ENCODE measurements at places on chromosomes 16 and 17.

DNA sequence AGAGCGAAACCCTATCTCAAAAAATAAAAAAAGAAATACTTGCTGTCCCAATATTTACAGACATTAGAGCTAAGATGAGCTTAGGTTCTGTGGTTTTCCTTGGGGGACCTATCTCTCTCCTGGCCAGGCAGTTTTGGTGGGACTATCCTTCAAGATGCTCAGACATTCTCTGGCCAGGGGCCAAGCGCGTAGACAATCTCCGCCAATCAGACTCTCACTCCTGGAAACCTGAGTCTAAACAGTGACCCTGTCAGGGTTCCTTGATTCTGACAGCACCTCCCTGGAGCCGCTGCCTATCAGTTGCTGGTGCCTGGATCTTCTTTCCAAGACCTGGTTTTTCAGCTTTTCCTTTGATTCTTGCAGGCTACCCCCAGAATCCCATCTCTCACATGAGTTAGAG lies 45.6 kb downstream of the EMP2 start:
- DNase-seq: no peak

GRCh38 chr17:50511058-50511457 lies 2.8 kb downstream of the MYCBPAP start:
- DNase-seq: peak; percentile 91

DNA sequence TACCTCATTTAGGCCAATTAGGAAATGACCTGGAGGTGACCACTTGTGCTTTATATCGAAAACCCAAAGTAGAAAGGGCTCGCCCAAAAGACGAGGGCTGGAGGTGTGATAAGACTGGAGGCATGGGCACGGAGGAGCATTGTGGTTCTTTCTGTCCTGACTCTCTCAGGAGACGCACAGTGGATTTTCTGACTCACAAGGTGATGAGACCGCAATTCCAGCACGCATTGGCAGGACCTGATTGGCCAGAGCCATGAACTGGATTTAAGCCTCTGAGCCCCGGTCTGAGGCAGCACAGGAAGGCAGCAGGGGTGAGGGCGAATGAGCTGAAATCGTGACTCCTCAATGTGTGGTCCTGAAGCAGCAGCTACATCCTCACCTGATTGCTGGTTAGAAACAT lies 559.1 kb upstream of the SALL1 start:
- no peak for DNase-seq

DNA sequence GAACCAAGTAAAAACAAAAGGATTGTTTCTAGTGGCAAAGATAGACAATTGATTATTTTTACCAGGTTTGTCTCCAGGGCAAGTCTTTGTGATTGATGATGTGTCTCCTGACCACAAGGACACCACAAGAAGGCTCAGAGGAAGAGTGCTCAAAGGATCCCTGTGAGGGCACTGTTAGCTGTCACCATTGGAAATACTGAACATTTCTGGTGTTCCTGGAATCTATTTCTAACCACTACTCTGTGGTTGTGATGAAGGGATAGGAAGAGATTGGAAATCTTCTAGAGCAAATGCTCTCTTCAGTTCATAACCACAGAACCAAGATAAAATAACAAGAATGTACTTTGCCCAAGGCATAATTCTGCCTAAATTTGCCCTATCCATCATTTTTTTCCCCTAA lies 15.3 kb downstream of the RNF43 start:
- DNase-seq: peak; percentile 66

DNA sequence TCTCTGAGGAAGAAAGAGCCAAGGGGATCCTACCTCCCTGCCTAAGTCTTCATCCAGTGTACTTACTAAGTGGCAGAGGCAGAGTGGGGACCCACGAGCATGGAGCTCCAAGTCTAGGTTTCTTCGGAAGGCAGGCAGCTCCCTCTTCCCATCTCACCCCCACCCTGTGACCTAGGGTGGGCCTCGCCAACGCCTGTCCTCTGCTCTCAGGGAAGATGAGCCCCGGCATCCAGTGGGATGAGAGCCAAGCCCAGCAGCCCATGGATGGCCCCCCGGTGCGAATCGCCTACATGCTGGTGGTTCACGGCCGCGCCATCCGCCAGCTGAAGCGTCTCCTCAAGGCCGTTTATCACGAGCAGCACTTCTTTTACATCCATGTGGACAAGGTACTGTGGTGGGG lies 8.3 kb downstream of the XYLT2 start:
- no peak for DNase-seq

DNA sequence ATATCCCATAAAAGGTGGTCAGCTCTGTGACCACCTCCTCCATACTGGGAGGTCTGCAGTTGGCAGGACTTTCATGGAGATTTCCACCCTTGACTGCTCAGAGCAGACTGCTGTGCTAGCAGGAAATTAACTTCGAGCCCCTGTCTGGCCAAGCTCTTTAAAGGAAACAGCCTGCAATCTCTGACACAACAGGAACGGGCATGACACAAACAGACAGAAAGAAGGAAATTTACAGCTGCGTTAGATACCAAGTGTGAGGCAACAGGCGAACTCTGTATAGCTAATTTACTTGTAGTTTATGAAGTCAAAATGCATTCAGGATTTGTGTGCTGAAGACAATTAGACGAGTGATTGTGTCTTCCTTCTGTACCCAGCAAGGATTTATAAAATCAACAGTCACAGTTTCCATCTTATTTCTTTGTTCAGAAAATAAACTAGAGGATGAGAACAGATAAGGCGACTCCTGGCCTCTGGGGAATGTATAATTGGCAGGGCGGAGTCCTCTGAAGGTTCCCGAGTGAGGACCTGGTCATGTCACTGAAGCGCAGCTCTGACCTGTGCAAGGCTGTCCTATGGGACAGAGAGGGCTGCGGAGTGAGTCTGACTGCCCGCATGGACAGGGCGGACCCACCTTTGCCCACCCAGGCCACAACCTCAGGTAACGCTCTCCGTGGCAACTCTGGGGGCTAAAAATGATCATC lies 16.1 kb downstream of the WIPI1 start:
- no peak for DNase-seq

- DNase-seq: no peak
Observed at GRCh38 chr17:39627047-39627711, 427 bp downstream of the PPP1R1B start.

DNA sequence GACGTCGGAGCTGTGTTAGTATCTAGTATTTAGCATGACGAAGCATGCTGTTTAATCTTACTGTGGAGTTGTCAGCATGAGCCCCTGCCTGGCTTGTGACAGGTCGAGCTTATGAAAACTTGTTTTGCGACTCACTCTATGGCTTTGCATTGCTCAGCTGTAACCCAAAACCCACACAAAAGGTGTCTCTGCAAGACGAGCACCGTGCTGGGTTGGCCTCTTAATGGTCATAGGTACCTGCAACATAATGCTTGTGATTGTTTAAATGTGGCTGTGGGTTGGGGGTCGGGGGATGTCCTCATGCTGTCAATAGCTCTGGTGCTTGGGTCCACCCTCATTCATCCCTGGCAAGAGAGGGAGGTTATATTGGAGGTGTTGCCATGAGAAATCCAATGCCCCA lies 5.4 kb downstream of the NTN1 start:
- no peak for DNase-seq

GRCh38 chr16:57938936-57939871 lies 31.7 kb downstream of the CNGB1 start:
- DNase-seq: no peak

DNA sequence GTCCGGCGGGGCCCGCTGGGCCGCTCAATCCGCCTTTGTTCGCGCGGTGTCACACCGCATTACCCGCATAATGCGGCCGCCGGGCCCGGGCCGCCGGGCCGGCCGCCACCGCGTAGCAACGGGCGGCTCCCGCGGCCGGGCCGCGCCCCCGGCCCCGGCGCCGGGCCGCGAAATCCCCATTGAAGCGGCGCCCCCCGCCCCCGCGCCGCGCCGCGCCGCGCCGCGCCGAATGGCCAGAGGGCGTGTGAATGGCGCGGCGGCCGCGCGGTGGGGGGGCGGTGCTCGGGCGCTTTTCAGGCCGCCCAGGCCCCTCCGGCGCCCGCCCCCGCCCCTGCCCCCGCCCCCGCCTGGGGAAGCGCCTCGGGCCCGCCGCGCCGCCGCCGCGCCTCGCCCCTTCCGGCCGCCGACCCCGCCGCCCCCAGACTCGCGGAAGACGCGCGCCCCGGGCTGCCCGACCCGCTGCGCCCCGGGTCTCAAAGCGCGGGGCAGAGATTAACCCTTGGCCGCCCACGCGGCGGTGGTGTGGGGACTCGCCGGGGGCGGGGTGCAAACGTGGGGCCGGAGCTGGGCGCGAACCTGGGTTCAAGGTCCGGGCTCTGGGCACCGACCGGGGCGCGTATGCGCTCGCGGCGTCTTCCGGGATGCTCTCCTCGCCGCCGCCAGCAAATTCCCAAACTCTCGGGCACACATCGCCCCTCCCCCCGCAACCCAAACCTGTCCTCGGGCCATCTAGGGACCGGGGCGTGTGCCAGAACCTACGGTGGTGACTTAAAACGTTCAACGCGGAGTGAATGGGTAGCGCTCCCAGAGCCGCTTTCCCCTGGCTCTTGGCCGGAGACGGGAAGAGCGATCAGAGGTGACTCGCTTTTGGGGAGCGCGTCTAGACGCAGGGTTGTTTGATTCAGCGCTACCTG lies 46.7 kb downstream of the WNT3 start:
- DNase-seq: peak; percentile 70

DNA sequence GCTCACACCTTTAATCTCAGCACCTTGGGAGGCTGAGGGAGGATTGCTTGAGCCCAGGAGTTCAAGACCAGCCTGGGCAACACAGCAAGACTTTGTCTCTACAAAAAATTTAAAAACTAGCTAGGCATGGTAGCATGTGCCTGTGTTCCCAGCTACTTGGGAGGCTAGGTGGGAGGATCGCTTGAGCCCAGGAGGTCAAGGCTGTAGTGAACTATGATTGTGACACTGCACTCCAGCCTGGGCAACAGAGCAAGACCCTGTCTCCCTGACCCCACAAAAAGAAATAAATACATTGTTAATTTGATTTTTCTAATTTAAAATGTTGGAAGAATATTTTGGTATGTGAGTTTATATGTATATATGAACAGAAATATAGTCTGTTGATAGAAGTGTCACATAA lies 22.4 kb upstream of the PHAF1 start:
- no peak for DNase-seq

DNA sequence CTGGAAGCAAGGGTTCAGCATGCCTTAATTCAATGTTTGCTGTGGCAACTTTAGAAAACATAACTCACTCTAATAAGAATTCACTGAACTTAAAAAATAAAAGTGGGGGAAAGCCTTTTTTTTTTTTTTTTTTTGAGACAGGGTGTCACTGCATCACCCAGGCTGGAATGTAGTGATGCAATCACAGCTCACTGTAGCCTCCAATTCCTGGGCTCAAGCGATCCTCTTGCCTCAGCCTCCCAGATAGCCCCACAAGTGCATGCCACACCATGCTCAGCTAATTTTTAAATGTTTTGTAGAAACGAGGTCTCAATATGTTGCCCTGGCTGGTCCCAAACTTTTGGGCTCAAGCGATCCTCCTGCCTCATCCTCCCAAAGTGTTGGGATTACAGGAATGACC lies 243.9 kb downstream of the PARN start:
- no peak for DNase-seq

- DNase-seq: no peak
Observed at GRCh38 chr17:37054894-37055293, 106.1 kb downstream of the AATF start.

GRCh38 chr17:69555056-69555455 lies 140.6 kb downstream of the MAP2K6 start:
- no peak for DNase-seq

DNA sequence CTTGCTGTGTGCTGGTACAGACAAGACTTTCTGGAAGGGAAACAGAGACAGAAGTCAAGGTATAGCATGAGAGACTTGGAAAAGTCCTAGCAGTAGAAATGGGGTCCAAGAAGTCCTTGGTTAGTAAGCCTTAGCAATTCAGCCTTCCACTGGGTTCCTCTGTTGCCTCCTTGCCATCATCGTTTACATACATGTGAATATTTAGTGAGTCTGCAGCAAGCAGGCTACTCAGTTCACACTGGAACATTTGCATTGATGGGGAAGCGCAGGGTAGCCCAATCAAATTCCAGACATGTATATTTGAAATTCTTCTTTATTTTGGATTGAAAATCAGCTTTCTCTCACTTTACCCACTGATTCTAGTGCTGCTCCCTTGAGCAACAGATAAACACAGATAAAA lies 27.1 kb downstream of the LIMD2 start:
- DNase-seq: no peak

DNA sequence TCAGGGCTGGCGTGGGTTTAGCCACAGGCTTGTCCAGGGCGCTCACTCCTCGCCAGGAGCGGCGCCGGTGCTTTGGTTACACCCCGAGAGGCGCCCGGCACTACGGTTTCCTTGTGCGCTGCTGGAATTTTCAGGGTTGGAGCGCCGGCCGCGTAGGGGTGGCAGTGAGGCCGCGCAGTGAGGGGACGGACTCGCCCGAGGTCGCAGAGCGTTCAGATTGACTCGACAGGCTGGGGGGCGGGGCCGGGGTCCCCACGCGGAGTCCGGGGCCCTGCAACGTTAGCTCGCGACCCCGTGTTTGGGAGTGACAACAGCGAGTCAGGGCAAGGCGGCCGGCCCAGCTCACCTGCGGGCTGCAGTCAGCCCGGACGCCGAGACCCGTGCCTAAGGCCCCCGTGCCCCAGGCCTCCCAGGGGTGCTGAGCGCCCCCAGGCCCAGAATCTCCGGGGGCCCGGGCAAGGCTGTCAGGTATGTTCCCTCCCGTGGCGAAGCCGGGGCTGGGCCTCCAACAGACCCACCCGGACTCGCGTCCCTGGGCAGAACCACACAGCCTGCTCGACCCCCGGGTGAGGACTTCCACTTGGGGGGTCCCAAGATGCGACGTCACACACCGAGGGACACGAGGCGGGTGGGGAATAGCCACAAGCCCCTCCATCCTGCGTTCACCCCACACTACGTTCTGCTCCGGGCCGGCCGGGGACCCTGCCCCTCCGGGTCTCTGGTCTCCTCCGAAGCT lies 1.3 kb upstream of the ACTG1 start:
- peak; percentile 84 for DNase-seq

- no peak for DNase-seq
Observed at GRCh38 chr17:14797801-14798200, 467.3 kb downstream of the PMP22 start.

DNA sequence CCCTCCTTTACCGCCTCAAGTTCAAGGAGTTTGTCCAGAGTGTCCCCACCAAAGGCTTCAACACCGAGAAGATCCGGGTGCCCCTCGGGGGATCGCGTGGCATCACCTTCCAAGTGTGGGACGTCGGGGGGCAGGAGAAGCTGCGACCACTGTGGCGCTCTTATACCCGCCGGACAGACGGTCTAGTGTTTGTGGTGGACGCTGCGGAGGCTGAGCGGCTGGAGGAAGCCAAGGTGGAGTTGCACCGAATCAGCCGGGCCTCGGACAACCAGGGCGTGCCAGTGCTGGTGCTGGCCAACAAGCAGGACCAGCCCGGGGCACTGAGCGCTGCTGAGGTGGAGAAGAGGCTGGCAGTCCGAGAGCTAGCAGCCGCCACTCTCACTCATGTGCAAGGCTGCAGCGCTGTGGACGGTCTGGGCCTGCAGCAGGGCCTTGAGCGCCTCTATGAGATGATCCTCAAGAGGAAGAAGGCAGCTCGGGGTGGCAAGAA lies 1.1 kb downstream of the ARL4D start:
- peak; percentile 55 for DNase-seq

- no peak for DNase-seq
Observed at GRCh38 chr16:4928227-4928626, 8.7 kb downstream of the PPL start.

- no peak for DNase-seq
Observed at GRCh38 chr17:75565066-75565465, 22.5 kb upstream of the MYO15B start.

GRCh38 chr17:81527591-81528383 lies at the start of gene FSCN2:
TSS of gene FSCN2 (plus strand) at chr17:81528377. CDS start at chr17:81528532, 155 bp downstream.
- DNase-seq: no peak

Measured in activated CD4-positive, alpha-beta T cell treated with anti-CD3 and anti-CD28 coated beads, Interleukin-2, amount 10 ng/mL, durations not matched to agents 24 days and 14 days (primary cell).